Activated CD4-positive, alpha-beta T cell treated with anti-CD3 and anti-CD28 coated beads, Interleukin-2, amount 50 U/mL, for 1 hour (primary cell): ENCODE measurements at places on chromosomes 11 and 22.

DNA sequence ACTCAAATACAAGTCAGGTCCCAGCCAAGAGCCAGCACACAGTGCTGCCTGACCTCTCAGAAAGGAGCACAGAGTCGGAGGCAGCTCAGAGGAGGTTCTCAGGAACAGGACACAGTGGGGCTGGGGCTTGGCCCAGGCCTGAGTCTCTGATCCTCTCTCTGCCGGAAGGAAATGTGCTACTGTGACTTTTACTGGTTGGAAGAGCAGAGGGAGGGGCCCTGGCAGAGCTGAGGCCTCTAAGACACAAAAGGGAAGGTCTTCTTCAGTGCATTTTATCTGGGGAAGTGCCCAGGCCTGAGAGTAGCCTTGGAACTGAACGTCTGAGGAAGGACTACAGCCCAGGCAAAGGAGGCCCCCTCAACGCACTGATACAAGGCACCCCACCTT lies 16.2 kb upstream of the CASTOR1 start:
- peak; percentile 36 for DNase-seq

- DNase-seq, result no peak
Observed at GRCh38 chr11:1665313-1665712, 31.7 kb upstream of the KRTAP5-6 start.

DNA sequence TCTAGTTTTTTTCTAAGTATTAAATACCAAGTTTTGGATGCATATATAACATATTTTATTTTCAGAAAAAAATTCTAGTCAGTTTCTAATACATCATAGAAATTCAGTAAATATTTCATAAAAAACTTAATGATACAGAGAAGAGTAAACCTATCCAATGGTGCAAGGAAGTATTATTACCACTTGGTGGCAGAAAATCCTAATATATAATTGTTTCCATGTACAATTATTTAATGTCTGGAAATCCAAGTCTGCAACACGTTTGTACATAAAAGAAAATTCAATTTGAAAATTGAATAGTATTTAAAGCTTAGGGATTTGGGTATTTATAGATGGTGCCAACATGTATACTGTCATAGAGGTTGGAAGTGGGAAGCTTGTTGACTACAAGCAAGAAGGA lies 127.0 kb downstream of the TRPC6 start:
- no peak for DNase-seq

DNA sequence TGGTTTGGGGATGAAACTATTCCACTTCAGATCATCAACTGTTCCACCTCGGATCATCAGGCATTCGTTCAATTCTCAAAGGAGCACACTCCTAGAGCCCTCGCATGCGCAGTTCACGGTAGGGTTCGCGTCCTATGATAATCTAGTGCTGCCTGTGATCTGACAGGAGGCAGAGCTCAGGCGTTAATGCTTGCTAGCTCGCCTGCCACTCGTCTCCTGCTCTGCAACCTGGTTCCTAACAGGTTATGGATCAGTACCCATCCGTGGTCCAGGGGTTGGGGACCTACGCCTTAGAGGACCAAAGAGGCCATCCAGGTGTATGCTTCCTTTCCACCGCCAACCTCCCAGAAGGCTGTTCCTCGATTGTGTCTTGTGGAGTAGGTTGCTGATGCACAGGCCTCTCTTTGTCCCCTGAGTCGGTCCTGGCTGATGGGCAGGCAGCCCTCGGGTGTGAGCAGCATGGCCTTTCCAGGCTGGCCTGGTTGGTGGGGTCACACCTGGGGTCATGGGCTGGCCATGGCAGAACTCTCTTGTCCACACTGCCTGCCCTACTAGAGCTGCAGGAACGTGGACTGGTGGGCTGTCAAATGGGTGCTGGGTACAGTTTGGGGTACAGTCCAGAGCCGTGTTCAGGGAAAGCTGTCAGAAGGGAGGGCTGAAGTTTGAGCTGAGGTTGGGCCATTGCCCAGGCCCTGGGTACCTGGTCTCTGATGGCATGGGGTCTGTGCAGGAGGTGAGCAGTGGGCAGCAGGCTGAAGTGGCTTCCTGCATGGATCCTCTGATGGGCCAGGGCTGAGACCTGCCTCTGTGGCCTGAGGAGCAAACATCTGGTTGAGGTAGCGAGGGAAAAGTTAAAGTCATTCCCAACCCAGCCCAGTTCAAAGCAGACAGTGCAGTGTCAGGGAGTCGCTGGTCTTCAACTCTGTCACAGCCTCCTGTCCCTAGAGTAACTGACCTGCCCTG lies 11.1 kb downstream of the PRDM11 start:
- no peak for DNase-seq

DNA sequence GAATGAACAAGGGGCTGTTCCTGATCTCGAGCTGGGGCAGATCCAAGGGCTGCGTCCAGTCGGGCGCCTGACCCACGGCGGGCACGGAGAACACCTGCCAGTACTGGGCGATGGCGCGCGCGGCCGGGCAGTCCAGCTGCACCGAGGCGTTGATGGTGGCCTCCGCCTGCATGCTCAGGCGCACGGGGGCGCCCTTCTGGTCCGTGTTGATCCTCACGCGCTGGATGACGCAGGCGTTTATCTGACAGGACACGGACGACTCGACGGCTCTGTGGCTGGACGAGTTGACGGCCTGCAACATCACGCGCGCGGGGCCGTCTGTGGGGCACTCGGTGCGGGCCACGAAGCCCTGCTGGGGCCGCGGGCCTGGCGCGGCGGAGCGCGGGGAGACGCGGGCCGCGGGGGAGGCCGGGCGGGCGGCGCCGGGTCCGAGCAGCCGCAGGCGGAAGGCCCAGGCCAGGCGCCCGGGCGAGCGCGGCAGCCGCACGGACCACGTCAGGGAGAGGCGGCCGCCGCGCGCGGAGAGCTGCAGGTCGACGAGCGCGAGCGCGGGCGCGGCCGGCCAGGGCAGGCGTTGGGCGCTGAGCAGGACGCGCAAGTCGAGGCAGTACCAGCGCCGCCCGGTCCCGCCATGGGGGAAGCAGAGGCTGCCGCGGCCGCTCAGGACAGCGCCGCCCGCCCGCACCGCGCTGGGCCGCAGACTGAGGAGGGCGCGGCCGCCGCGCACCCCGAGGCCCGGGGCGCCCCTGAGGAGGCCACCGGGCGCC lies 511 bp downstream of the PKDREJ start:
- DNase-seq, result peak; percentile 9

DNA sequence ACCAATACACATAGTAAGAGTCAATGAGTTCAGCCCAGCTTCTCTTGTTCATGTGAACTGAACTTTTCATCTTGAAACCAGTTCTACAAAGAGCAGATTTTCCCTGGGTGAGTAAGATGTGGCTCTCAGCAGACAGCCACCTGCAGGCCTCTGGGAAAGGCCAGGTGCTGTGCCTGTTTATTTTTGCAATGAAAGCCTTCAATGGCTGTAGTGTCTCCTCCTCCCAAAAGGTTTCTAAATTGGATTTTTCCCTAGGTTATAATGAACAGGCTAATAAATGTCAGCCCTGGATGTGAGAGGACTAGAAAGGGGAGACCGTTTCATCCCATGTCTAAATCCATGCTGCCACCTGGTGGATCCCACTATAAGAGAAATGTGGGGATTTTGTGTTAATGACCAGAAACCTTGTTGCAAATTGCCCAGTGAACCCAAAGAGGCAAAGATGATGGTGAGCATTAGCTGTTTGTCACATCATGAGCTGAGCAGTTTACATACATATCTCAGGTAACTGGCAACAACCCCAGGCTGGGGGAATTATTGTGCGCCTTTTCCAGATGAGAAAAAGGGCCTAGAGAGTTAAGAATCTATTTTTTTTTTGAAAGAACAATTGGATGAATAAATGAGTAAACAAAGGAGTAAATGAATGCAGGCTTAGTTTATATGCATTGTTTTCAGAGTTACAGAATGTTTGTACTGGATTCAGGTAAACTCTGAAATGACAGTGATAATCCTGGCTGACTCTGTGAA lies 12.7 kb downstream of the C11orf91 start:
- DNase-seq, result no peak
